ENCODE measurements at places on chromosomes 5 and 9.

GRCh38 chr5:181070523-181070922, 30.5 kb downstream of the BTNL9 start:
- no peak for DNase-seq

DNA sequence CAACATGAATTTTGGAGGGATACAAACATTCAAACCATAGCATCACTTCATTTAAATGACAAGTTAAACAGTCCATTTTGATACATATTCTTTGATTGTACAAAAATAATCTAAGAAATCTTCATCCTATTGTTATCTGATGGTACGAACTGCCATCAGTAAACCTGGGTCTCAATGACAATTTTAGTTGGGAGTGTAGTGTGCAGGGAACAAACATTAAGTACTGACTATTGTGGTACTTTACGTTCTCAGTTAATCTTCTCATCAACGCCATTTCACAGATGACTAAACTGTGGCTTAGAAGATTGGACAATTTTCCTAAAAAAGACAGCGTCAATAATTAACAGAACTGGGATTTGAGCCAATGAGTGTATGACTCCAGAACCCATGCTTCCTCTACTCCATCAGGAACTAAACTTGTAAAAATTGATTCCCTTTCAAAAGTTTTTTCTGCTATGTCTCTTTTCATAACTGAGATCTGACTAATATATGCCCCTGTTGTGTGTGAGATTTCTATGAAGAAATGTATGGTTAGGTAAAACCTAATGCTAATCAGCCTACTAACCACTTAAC, 21.1 kb downstream of the TNPO1 start:
- no peak for DNase-seq

- no peak for DNase-seq
These were observed 15.3 kb upstream of the NDST1 start for GRCh38 chr5:150492621-150493020.

DNA sequence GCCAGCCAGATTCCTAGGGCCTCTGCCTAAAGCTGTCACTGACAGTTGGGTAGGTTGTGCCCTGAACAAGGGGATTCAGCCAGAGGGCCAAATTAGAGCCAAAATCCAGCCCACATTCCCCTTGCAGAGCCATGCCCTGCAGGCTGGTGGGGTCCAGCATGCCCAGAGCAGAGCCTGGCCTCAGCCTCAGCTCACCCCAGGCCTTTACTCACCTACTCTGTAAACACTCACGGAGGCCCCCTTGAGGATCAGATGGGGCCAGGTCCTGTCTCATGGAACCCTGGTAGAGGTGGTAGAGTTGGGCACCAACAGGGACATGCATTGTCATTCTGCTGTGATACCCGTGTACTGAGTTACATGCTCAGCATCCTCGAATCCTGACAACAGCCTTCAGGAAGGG, 74.9 kb downstream of the LMX1B start:
- no peak for DNase-seq

Measured in left lung (tissue), 14 donors.